ENCODE measurements at places on chromosomes 4 and X. TPM values are rescaled to one million over a fixed set of nuclear protein-coding genes. Genes with fewer than 3 reads are reported as not detected.

DNA sequence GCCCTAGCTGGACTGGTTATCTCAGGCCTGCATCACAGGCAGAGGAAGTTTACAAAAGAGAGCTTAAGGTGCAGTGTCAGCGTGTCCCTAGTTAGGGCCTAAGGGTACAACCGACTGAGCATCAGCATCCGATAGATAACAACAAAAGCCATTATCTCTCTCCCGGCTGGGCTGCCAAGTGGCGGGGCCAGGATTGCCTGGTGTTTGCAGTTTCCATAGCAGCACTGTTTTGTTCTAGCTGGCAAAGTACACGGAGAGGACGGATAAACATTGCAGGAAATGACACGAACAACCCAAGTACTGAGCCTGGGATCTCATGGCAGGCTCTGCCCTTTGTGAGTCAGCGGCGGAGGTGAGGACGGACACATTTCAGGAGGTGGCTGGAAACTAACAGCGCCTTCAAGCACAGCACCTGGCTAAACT is 104.7 kb upstream of the NOCT start:
- no peaks in the 10 kb centered on the region for H3K4me1 ChIP-seq
- H3K27ac ChIP-seq = no peak overlapping the region
- H3K36me3 ChIP-seq = no peaks in the 10 kb centered on the region
- no peak overlapping the region for H3K4me3 ChIP-seq

C4orf51 gene
- not detected for total RNA-seq

DUSP9 gene
- total RNA-seq = 0.08 TPM

FAM9B gene
- total RNA-seq = not detected

SNX25 gene
- total RNA-seq = 12.4 TPM

PCDH18 gene
- total RNA-seq = 0.06 TPM

- H3K36me3 ChIP-seq = no peaks in the 10 kb centered on the region
- no peak overlapping the region for H3K4me3 ChIP-seq
- DNase-seq = no peak
- H3K27ac ChIP-seq = no peak overlapping the region
- H3K4me1 ChIP-seq = no peaks in the 10 kb centered on the region
Observed at GRCh38 chr4:71065991-71066510, 72.6 kb downstream of the DCK start.

ZDHHC15 gene
- 0.30 TPM for total RNA-seq

CSAG3 gene
- total RNA-seq = not detected

MAGEA11 gene
- not detected for total RNA-seq

IQSEC2 gene
- 0.20 TPM for total RNA-seq

DNA sequence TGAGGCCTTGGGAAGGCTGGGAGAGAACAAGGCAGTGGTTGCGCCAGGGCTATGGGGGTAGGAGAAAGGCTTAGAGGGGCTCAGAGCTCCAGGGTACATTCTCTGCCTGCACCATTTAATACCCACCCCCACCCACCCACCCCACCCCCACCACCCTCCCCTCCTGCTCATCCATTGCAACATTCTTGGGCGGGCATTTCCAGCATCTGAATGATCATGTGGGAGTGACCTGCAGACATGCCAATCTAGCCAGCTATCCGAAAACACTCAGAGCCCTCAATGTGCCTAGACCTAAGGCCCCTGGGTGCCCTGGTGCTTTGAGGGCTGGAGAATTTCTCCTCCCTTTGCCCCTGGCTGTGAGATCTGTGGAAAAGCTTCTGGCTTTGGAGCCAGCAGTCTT is 3.1 kb downstream of the SLC34A2 start:
- H3K4me3 ChIP-seq = no peak overlapping the region
- no peaks in the 10 kb centered on the region for H3K36me3 ChIP-seq
- H3K27ac ChIP-seq = no peak overlapping the region
- peaks cover 32% of the 10 kb centered on the region for H3K27me3 ChIP-seq

GRCh38 chrX:40415675-40416074 is 165.1 kb upstream of the ATP6AP2 start:
- peaks cover 9% of the 10 kb centered on the region for H3K4me1 ChIP-seq
- no peak for DNase-seq
- H3K36me3 ChIP-seq = no peaks in the 10 kb centered on the region
- H3K4me3 ChIP-seq = no peak overlapping the region
- no peak overlapping the region for H3K27ac ChIP-seq

DNA sequence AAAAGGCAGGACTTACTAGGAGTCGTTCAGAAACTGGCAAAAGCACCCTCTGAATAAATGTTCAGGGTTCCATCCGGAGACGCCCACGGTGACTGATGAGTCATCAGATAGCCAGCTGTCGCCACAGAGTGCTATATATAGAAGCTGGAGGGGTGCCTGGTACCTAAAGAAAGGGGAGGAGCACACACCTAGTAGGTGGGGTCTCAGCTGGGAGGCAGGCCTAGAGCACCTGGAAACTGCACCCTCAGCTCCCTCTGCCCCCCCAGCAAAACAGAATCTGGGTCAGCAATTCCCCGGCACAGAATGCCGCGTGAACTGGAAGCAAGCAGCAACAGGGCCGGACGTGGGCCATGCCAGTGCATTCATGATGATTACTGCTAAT is 242.0 kb downstream of the BCOR start:
- DNase-seq = peak; percentile 75
- peak overlapping the region; percentile 97 for H3K27ac ChIP-seq
- no peaks in the 10 kb centered on the region for H3K27me3 ChIP-seq
- peak overlapping the region; percentile 82 for H3K4me3 ChIP-seq
- H3K36me3 ChIP-seq = peaks cover 18% of the 10 kb centered on the region
